ENCODE measurements at places on chromosomes 11 and 22.
A peak's percentile ranks its signal among the peaks of the same experiment; 100 is the strongest.

- DNase-seq: no peak
Observed at GRCh38 chr22:24445481-24446259, 18.3 kb downstream of the ADORA2A start.

- no peak for DNase-seq
Observed at GRCh38 chr11:14376920-14377319, 17.9 kb upstream of the RRAS2 start.

GRCh38 chr11:114678125-114679036 is at the start of gene NXPE2:
TSS of gene NXPE2 (plus strand) at chr11:114678527. CDS start at chr11:114678576, 49 bp downstream.
- DNase-seq: no peak

- DNase-seq: no peak
Observed at GRCh38 chr11:68942095-68942620, 38.5 kb downstream of the IGHMBP2 start.

GRCh38 chr11:8080674-8081590 is at the start of gene TUB:
TSS of gene TUB (plus strand) at chr11:8081211. CDS start at chr11:8081511, 300 bp downstream.
- no peak for DNase-seq

GRCh38 chr11:128046213-128046612 is 541.1 kb downstream of the ETS1 start:
- no peak for DNase-seq

DNA sequence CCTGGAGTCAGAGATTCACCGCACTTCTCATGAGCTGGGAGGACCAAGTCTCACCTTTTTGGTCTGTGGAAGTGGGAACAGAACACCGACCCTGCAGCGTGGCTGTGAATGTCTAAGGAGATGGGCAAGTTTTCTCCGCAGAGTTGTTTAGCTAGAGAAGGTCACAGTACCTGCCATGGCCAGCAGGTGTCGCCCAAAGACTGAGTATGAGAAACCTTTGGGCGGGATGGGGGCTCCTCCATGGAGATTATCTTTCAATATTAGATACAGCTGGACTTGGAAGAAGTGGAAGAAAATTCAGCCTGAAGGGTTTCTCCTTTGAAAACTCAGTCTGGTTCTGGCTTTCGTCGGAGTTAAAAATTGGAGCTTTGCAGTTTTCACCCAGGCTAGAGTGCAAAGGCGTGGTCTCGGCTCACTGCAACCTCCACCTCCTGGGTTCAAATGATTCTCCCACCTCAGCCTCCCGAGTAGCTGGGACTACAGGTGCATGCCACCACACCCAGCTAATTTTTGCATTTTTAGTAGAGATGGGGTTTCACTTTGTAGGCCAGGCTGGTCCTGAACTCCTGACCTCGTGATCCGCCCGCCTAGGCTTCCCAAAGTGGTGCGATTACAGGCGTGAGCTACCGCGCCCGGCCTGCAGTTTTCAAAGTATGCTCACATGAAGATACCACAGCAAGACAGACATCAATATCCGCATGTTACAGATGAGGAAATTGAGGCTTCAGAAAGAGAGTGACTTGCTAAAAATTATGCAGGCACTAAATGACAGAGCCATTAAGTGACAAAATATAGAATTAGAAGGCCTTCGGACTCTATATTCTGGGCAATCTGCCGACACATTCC is 10.7 kb upstream of the DSCAML1 start:
- peak; percentile 65 for DNase-seq

GRCh38 chr11:60788401-60789125 is 3.4 kb downstream of the MS4A10 start:
- DNase-seq: no peak

- DNase-seq: no peak
Observed at GRCh38 chr11:26715133-26715532, 6.7 kb downstream of the SLC5A12 start.

DNA sequence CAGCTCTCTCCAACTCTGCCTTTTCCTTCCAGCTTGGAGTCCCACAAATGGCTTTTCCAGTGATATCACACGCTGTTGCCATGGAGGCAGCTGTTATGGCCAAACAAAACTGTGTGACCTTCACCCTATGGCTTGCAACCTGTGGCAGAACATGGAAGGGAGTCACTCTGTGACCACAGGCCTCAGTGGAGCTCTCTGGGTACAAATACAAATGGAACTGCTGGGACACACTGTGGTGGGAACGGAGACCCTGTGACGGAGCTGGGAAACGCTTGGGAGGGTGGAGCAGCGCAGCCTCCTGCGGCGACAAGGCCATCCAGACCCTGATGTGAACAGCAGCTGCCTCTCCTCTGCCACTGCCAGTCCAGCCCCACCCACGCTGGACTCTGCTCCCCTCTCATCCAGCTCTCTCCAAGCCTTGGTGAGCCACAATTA is 162.5 kb downstream of the ETS1 start:
- DNase-seq: no peak

Data from naive thymus-derived CD4-positive, alpha-beta T cell (primary cell).